ENCODE measurements at places on chromosomes 2 and 18.

DNA sequence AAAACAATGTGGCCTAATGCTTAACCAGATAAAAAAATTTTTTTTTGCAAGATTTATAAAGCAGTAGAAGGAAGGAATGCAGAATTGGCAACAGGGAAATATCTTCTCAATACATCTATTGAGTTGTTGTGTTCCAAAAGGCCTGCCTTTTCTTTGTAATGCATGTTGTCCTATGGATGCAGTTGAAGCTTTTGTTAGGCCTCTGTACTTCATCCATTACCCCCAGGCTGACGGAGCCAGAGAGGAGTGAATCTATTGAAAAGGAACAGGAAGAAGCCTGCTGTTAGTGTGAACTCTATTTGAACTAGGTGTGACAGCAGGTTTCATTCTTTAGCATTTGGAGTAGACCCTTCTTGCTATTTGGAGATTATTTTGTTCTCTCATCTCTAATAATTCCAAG, 56.5 kb downstream of the MTX2 start:
- no peak for DNase-seq

GRCh38 chr2:101733257-101733993, 35.9 kb downstream of the MAP4K4 start:
- DNase-seq = no peak

- no peak for DNase-seq
Observed at GRCh38 chr2:73983322-73984202, 1.1 kb upstream of the TET3 start.

GRCh38 chr2:25483607-25484266, 142.0 kb upstream of the DNMT3A start:
- DNase-seq = no peak

- no peak for DNase-seq
Observed at GRCh38 chr2:128414351-128414750, 95.7 kb upstream of the HS6ST1 start.

DNA sequence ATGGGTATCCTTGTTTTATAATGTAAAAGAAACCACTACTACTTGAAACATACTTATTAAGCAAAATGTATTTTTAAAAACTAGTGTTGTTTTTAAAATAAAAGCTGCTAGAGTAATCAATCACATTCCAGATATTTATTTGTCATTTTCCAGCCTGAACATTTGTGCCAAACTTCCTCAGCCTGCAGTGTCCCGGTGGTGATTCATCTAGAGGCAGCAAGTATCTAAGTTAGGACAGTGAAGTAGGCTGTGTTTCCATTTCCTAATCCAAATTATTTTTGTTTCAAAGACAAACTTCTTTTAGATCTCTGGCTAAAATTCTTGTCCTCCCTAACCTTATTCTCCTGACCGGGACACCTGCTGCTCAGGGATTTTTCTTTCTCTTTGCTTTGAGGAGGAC, 12.8 kb upstream of the GCG start:
- no peak for DNase-seq

GRCh38 chr18:59150236-59150635, 10.6 kb downstream of the SEC11C start:
- DNase-seq = no peak

DNA sequence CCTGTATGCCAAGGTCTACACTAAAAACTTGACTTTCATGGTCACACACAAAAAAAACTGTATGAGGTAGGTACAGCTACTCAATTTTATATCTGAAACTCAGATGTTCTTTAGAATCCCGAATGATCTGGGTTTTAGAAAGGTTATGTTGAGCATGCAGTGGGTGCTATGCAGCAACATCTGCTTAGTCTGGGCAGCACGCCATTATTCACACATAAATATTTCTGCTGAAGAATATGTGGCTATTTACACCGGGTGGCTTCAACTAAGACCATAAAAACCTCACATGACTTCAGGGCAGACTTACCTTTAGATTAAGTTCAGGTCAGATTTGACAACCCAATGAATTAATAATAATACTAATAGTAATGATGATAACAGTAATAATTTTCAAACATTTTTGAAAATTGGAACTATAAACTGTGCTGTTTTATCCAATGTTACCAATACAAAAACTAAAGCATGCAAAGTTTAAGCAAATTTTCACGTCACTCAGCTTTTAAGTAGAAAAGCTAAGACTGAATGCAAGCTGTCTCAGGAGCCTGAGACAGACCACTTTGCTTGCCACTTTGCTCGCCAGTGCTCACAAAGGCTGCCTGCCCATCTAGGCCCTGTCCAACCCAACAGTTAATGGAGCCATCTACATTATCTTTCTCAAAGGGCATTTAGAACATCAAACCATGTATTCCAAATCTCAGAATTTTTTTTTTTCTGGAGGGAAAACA, 292.0 kb downstream of the CNTNAP5 start:
- DNase-seq = no peak

DNA sequence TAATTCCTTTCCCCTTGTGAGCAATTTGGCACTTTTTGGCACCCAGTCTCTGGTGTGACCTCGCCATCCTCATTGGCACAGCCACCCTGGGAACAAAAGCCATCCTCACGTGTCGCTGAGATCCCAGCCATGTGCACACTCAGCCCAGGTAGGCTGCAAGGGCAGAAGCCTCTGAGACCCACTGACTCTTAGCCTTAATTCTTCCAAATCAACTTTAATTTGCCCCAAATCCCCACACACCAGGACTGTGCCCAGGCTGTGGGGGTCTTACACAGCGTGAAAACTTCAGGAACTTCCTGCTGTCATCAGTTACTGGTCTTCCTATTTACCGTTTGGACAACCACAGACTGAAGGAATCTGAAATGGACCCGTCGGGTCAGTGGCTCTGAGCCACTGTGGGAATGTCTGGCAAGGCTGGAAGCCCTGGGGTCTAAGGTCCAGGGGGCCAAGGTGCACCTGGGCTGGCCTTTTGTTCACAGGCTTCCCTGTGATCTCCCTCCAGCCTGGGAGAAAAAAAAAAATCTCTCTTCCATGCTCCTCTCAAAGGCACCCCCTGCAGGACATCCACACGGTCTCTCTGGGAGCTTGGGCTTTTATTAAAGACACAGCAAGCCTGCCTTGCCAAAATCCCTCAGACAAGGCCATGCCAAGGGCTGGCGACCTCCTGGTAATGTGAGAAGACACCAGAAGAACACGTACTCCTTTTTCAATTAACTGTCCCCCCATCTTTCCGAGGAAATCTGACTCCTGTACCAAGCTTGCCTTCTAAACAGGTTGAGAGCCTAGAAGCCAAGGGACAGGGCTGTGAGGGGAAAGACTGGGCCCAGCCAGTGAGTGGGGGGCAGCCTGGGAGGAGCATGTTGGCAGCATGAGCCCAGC, 42.1 kb upstream of the LAPTM4A start:
- DNase-seq = no peak

GRCh38 chr18:45860971-45861370, 35.5 kb downstream of the SIGLEC15 start:
- no peak for DNase-seq

GRCh38 chr2:59288771-59289170, 1047.6 kb upstream of the FANCL start:
- DNase-seq = no peak

DNA sequence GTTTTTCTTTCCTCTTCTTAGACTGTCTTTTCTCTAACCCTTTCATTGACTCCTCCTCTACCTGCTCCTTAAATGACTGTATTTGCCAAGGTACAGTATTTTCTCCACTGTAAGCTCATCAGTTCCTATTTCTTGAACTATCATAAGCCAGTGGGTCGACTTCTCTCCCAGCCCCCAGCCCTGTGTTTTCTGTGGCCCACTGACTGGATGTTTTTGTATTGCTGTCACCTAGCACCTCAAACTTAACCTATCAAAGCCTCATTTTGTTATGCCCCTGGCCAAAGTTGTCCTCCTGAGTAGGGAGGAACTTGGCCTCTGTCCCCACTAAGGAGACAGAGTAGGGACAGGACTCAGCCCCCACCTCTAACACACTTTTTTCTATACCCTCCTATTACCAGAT, 65.4 kb upstream of the CABLES1 start:
- no peak for DNase-seq

Measured in stimulated activated CD8-positive, alpha-beta memory T cell treated with anti-CD3 and anti-CD28 coated beads, Interleukin-2, amount 100 ng/mL, for 48 hours (primary cell).